ENCODE measurements at places on chromosomes 3 and 15.

DNA sequence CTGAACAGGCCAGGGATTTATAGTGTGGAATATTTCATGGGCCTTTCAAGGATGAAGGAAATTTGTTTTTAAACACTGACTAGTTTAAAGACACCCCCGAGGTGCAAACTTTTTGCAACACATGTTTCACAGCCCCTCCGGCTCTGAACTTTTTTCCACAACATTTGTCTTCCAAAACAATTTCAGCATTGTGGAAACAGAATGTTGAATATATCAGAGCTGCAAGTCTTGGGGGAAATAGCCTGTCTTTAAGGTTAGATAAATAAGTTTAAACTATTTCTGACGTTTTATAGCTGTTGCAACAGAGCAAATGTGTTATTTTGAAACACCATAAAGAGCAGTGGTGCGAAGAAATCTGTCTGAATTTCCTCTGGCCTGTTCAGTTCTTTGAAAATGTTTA lies 229.2 kb upstream of the GOLGA6L4 start:
- DNase-seq, result no peak

- DNase-seq, result no peak
These were observed 62.4 kb downstream of the RTP4 start for GRCh38 chr3:187430576-187430975.

DNA sequence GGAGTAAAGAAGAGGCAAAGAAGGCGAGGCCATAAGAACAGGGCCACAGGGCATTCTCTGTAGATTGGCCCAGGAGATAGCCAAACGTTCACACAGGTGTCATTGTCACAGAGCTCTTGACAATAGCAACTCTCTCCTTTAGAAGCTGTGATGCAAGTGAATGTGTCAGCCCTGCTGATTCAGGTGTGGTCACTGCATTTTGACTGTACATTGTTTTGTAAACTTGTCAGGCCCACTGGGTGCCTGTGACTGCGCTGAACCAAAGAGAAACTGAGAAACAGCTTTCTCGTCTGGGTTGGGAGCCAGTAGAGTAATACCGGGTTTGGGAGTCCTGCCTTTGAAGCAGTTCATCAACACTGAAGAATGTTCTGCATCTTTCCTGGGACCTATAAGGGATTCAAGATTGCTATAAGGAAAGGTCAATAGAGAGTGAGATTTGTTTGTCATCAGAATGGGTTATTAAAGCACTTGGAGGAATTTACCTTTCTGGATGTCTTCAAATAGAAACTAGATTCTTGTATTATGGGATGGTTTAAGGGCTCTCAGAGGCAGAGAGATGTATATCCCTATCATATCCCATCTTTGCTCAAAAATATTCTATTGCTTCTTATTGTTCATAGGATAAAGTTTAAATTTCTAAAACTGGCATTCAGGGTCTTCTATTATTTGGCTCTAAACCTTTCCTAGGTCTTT lies 45.4 kb downstream of the TMEM45A start:
- DNase-seq, result no peak

GRCh38 chr3:161069511-161070251 lies 35.5 kb downstream of the B3GALNT1 start:
- DNase-seq, result no peak

DNA sequence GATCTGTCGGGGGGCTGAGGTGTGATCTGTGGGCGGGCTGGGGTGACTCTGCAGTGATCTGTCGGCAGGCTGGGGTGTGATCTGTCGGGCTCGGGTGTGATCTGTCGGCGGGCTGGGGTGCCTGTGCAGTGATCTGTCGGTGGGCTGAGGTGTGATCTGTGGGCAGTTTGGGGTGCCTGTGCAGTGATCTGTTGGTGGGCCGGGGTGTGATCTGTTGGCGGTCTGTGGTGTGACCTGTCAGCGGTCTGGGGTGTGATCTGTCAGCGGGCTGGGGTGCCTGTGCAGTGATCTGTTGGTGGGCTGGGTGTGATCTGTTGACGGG lies 205.1 kb downstream of the XXYLT1 start:
- no peak for DNase-seq

DNA sequence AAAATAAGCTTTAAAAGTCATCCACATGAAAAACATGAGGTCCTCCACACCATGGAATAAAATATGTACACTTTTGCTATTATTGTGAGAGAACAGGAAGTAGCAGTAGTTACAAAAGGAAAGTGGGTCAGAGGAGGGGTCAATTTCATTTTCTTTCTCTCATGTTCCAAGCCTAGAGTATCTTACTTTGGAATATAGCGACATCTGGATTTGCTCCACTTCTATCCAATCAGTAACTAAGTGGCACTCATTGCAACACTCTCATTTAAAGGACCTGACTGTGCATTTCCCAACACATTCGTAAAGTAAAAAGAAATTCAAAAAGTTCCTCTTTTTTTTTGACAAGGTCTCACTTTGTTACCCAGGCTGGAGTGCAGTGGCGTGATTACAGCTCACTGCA lies 637.3 kb downstream of the TUSC7 start:
- no peak for DNase-seq

DNA sequence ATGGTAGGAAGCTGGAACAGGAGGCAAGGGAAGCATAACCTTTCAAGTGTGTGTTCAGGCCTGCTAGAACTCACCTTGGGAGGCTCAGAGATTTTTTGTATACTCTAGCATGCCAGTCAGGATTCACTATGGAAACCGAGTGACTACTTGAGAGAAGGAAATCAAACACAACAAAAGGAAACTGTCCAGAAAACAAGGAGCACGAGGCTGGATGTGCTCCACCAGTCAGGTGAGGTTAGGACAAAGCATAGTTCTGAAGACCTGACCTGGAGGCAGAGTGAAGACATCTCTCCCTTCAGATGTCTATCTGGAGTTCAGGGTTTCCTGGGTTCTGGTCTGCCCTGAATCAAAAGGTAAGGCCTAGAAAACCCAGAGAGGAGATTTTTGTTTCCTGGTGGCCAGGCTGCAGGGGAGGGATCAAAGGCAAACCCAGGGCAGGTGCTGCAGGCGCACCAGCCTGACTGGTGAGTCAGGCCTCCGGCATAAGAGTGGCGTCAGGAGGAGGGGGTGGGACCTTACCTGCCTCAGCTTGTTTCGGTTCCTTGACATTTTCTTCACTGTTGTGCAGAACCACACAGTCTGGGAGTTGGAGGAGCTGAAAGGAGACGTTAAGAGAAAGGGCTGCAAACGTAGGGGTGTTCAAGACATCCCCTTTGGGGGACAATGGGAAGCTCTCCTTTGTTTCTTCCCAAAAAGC lies 52.2 kb upstream of the OSBPL11 start:
- DNase-seq, result no peak

- no peak for DNase-seq
These were observed 103.5 kb downstream of the CHSY1 start for GRCh38 chr15:101148166-101148880.

GRCh38 chr3:38538773-38539353 lies 42.7 kb downstream of the EXOG start:
- no peak for DNase-seq

DNA sequence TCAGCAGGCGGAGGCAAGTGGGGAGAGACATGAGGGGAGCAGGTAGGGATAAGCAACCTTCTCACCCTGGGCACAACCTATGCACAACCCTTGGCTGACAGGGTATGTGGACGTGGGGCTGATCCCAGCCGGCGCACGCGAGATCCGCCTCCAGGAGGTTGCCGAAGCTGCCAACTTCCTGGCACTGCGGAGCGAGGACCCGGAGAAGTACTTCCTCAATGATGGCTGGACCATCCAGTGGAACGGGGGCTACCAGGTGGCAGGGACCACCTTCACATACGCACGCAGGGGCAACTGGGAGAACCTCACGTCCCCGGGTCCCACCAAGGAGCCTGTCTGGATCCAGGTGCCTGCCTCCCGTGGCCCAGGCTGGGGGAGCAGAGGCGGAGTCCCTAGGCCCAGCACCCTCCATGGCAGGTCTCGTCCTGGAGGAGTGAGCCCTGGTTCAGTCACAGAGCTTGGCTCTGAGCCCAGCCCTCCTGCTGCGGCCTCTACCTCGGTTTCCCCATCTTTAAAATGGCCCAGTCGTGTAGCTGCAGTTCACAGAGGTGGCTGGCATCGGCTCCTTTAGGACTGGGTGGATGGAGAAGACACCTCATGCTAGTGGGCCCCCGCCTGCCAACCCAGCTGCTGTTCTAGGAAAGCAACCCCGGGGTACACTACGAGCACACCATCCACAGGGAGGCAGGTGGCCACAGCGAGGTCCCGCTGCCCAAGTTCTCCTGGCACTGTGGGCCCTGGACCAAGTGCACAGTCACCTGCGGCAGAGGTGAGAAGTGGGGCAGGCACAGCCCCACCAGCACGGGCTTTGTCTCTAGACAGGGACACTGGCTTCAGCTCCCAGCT lies 96.0 kb downstream of the TBC1D2B start:
- DNase-seq, result no peak

GRCh38 chr3:126553284-126554084 lies 5.2 kb downstream of the C3orf22 start:
- no peak for DNase-seq

DNA sequence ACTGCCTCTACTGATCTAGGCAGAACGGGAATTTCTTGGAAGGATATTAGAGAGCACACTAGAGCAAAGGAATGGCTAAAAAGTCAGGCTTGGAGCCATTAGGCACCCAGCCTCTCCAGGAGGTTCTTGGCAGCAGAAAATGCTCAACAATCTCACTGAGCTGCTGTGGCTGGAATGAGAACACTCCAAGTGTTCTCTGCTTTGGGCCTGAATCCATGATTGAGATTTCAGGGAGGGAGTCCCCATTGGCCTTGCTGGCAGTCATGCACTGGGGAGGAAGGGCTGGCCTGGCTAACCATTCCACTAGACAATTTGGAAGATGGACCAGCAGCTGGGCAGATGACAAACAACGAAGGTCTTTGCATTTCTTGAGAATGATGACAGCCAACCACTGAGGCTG lies 362.6 kb downstream of the SHQ1 start:
- no peak for DNase-seq

GRCh38 chr3:171888466-171888865 lies 45.3 kb downstream of the TMEM212 start:
- DNase-seq, result no peak

DNA sequence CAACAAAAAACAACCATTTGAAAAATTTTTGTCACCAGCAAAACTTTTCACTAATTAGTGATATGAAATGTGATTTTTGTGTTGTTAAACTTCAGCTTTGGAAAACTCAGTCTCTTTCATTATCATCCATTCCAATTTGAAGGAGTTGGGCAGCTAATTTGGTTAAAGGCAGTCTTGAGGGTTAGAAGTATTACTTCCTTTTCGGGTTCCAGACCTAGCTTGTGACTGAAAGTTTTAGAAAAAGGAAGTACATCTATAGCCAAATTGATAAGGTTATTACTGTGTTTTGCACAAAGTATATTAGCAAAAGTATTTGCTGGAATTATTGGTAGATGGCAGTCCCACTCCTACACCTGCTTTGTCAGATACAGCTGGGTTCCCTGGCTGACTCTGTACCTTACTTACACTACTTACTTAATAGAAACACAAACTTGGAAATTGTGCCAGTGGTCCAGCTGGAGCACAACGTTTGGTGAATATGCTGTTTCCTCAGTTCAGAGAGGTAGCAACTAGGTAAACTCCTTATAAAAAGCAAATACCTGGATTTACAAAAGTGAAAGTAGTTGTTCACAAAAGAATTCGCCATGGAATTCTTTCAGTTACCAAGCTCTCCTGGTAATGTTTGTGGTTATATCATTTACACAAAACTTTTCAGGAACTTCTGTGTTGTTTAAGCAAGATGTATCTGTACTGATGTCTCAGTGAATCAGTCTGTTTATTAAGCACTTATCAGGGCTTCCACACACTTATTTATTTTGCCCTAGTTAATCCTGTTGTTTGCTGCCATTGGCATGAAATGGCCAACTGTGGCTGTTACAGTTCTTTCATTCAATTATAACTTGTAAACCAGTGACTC lies 31.6 kb downstream of the TIPARP start:
- DNase-seq, result no peak

DNA sequence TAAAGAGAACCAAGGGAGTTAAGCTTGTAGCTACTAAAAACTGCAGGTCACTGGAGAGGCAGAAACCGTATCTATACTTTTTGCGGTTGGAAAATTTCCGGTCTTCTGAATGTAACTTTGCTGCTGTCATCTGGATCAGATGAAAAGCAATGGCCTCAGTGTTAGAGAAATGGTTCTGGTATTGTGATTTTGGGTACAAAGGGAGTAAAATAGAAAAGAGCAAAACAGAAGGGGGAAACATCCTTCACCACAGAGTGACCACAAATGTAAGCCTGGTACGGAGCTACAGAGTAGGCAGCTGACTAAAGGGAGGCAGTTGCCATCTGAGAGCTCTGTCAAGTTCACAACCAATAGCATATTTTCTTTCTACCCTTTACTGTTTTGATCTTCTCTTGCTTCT lies 5.6 kb downstream of the CD96 start:
- DNase-seq, result no peak

GRCh38 chr3:89002191-89002590 lies 105.2 kb upstream of the EPHA3 start:
- no peak for DNase-seq

- no peak for DNase-seq
These were observed 1.2 kb downstream of the FAM98B start for GRCh38 chr15:38455092-38455491.

GRCh38 chr3:175646865-175647264 lies 787.7 kb downstream of the NAALADL2 start:
- DNase-seq, result no peak

GRCh38 chr3:117217760-117218316 lies 508.3 kb downstream of the TUSC7 start:
- no peak for DNase-seq

DNA sequence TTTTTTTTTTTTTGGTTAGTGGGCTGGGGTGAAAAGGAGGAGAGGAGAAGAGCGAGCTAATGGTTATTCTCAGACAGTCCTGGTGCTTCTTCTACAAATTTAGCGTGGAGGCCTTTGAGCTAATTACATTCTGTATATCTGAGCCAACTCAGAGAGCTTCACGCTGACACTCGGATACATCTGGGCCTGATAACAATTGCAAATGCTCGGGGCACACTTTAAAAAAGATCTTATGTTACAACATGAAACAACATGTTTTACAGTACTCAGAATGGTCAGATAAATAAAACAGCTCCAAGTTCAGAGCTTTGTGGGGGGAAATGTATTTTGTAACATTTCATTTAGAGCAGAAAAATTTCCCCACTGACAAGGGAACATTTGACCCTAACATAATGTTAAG lies 966.9 kb upstream of the NR2F2 start:
- no peak for DNase-seq

- DNase-seq, result no peak
These were observed 37.6 kb upstream of the BNC1 start for GRCh38 chr15:83322061-83322460.
